ENCODE measurements at places on chromosomes 16 and 17. TPM values are rescaled to one million over a fixed set of nuclear protein-coding genes. Genes with fewer than 3 reads are reported as not detected.

The AOC2 gene
- 3.0 TPM for total RNA-seq

The TEX19 gene
- not detected for total RNA-seq

The DHRS7C gene
- total RNA-seq: not detected

The NR1D1 gene
- total RNA-seq: 2.6 TPM

The CHD9NB gene
- 0.43 TPM for total RNA-seq

The TBX6 gene
- 2.7 TPM for total RNA-seq

The GID4 gene
- total RNA-seq: 10.8 TPM

The TBC1D28 gene
- 0.18 TPM for total RNA-seq

The TNK1 gene
- total RNA-seq: 8.2 TPM

The TAT gene
- 0.07 TPM for total RNA-seq

The MEIOC gene
- 0.11 TPM for total RNA-seq

The EVPL gene
- 0.16 TPM for total RNA-seq

The KLHL10 gene
- not detected for total RNA-seq

The SLC52A1 gene
- 0.20 TPM for total RNA-seq

The CHAD gene
- not detected for total RNA-seq

DNA sequence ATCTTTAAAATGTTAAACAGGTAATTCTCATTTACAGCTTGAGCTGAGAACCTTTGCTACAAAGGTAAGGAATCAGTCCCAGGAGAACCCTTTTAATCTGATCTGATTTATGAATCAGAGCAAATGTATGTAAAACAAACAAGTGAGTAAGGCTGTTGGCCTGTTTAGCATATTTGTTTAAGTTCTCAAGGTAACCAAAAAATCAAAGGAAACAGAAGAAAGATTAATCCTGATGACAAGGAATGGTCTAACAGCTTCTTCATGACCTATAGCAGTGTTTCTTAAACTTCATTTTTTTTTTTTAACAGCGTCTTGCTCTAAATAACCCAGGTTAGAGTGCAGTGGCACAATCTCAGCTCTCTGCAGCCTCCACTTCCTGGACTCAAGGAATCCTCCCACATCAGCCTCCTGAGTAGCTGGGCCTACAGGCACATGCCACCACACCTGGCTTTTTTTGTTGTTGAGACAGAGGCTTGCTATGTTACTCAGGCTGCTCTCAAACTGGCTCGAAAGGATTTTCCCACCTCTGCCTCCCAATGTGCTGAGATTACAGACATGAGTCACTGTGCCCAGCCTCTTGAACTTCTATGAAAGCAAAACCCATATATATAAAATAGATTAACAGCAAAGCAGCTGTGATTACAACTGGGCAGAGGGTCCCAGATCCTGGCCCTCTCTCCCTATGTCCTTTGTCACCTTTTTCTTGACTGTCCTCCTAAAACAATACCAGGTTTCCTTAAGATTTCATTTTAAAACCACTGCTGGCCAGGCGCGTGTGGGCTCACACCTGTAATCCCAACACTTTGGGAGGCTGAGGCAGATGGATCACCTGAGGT, 5.1 kb upstream of the JPT1 start:
- no peak for DNase-seq

DNA sequence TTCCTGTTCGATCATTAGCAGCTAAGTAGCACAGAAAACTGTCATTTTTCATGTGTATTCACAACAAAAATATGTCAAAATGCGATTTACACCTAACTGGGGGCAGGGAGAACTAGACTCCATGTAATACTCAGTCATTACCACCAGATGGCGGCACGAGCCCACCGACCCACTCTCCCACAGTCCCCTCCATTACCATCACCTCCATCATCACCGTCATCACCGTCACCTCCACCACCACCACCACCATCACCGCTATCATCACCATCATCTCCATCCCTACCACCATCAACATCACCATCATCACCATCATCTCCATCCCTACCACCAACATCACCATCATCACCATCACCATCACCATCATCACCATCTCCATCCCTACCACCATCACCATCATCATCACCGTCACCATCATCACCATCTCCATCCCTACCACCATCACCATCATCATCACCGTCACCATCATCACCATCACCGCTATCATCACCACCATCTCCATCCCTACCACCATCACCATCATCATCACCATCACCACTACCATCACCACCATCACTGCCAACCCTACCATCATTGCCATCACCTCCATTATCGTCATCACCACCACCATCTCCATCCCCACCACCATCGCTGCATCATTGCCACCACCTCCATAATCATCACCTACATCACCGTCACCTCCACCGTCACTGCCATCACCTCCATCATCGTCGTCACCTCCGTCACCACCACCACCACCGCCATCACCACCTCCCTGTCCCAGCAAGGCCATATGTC, 14.4 kb downstream of the NDUFAF8 start:
- DNase-seq: no peak

DNA sequence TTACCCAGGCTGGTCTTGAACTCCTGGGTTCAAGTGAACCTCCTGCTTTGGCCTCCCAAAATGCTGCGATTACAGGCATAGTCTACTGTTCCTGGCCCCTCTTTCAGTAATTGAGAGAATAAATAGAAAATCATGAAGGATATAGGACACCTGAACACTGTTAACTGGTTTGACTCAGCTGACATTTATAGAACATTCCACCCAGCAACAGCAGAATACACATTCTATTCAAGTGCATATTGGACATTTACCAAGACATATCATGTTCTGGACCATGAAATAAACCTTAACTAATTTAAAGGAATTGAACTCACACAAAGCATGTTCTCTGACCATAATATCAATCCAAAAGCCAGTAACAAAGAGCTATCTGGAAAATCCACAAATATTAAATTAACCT, 19.8 kb upstream of the BAIAP2 start:
- DNase-seq: no peak

DNA sequence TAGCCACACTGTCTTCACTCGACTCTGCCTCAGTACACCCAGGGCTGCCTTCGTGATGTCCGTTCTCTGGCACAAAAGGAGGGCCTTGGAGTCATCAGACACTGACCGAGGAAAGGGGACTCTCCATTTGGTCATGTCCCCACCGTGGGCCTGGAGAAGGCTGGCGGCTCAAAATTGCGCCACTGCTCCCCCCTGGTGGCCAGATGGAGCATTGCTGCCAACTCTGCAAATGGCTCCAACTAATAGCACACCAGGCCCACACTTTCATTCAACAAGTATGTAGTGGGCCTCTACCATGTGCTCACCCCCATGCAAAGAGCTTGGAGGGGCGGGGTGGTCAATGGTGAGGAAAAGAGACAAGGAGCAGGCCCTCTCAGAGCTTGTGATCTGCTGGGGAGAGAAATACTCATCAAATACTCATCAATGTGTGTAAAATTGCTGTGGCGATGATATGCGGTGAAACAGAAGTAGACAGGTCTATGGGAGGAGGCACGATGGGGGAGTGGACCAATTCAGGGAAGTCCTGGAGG, 5.2 kb upstream of the GRIN2C start:
- no peak for DNase-seq

DNA sequence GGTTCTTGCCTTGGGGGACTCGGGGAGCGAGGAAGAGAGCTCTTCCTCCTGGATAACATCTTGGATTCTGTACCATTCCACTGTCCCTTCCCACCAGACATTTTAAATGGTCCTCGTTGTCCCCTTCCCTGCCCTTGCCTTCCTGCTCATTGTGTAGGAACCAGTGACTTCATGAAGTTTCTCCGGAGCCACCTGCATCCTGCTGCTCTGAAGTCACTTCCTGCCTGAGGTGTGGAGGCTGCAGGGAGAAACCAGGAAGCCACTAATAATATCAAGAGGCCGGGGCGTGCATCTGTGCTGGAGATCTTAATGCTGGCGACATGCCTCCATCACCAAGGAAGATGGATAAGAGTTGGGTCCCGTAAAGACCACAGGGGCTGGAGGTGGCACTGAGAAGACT, 6.2 kb upstream of the SLC16A13 start:
- no peak for DNase-seq

GRCh38 chr17:34420254-34420766, 57.3 kb upstream of the CCL1 start:
- peak; percentile 33 for DNase-seq

- DNase-seq: no peak
Observed at GRCh38 chr16:11395949-11396240, 50.6 kb downstream of the RMI2 start.

GRCh38 chr17:55620023-55620422, 102.6 kb downstream of the TMEM100 start:
- DNase-seq: no peak

- DNase-seq: no peak
Observed at GRCh38 chr17:55722742-55723487, at the start of gene TMEM100. Gene TMEM100 (minus strand): TSS chr17:55722864. CDS start chr17:55721070, 1,794 bp downstream.

- no peak for DNase-seq
Observed at GRCh38 chr16:3745751-3746355, 28.5 kb upstream of the TRAP1 start.

DNA sequence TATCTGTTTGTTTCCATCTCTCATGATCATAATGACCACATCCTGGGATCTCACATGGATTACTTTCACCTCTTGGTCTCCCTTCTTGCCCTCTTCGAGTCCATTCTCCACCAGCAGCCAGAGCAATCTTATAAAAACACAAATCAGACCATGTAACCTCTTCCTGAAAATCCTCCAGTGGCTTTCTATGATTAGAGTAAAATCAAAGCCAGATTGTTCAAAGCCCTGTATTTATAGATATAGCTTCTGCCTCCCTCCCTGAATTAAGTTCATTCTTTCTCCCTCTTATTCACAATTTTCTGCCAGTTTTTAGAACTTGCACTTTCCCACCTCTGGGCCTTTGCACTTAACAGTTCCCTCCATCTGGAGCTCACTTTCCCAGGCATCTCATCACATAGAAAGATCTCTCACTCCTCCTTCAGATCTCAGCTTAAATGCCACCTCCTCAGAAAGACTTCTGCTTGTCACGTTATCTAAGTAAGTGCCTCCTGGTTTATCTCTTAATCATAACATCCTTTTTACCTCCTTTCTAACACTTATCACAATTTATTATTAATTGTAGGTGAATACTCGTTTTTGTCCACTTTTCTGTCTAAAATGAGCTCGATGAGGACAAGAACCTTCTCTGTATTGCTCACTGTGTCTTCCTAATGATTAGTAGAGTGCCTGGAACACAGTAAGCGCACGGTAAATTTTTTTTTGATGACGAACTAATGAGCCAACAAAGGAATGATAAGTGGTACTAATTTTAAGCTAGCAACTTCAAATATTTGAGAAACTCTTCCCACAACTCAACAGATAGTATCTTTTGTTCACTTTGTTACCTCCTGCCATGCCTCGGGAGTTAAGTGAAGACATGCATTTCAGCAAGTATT, 80.5 kb downstream of the CYB561 start:
- DNase-seq: no peak

DNA sequence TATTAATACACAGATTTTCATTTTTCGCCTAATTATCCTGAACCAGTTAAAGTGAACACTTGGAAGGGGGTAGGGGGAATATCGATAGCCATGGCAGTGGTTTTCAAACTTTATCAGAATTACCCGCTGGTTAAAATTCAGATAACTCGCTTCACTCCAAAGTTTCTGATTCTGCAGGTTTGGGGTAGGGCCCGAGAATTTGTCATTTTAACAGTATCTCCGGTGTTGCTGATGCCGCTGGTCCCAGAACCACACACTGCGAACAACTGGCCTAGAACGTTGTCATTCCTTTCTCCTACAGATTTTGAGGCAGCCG, 313 bp upstream of the NSRP1 start:
- DNase-seq: no peak

DNA sequence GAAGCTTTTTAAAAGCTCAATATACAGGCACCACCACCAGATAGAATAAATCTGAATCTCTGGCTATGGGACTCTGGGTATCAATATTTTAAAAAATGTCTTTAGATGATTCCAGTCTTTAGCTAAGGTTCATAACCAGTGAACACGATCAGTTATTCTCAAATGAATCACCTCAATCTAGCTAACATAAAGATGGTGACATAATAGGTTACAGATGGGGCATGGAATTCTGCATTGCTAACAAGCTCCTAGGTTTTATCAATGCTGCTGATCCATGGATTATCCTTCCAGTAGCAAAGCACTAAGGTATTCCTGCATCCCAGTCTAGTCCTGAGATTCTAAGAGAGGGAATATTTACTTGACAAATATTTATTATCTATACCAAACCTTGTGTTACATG, 415.5 kb upstream of the CDH11 start:
- no peak for DNase-seq

DNA sequence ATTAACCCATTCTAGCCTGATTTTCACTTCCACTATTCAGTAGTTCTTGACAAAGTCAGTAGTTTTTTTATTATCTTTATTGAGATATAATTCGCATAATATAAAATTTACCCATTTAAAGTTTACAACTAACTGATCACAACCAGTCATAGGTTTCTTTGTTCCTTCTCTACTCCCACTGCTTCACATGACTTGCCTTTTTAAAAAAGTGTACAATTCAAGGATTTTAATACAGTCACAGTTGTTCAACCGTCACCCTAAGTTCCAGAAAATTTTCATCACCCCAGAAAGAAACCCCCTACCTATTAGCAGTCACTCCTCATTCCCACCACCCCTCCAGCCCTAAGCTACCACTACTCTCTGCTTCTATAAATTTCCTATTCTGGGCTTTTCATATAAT, 162.5 kb downstream of the TRIM37 start:
- DNase-seq: no peak

DNA sequence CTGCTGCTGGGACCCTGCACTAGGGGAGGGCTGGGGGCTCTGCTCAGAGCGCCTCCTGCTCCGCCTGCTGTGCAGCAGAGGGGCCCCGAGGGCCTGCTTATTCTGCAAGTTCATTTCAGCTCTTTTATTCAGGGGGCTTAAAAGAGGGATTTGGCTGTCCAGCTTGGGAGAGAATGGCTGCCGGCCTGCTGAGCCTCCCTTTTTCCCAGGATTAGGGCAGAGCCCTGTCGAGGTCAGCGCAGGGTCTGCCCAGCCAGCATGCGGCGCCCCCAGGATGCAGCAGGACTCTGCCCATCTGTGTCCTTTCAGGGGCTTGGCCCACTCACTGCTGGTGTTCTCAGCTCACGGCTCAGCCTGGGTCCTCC, 1.1 kb downstream of the SMIM5 start:
- no peak for DNase-seq

DNA sequence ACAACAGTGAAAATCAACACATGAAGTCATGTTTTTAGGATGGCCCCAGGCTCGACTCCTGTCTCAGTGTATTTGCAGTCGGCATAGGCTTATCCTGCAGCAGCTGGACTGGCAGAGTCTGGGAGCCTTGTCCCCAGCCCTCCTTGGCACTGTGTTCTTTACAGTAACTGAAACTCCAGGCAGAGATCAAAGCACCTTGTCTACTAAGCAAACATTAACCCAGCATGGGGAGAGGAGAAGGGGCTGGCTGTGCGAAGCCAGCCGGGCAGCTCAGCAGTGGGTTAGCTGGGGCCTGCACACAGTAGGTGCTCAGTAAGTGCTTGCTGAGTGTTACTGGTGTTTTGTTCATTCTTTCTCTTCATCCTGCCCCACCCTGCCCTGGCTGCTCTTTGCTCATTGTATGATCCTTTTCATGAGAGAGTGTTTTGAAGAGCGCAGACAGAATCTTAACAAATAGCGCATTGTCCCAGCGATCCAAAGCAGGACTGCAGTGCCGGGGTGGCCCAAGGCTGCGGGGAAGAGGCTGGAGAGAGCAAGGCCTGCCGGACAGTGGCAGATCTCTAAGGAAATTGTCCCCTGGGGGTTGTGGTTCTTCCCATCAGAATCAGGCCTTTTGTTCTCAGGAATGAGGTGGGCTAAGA, 23.5 kb upstream of the ITGB4 start:
- DNase-seq: no peak
